HFFc6 (cell line): ENCODE measurements at places on chromosomes 2 and 18. TPM values are rescaled to one million over a fixed set of nuclear protein-coding genes. Genes with fewer than 3 reads are reported as not detected.
A peak's percentile ranks its signal among the peaks of the same experiment; 100 is the strongest.

GRCh38 chr2:101442667-101443061 lies 32.2 kb downstream of the RFX8 start:
- peaks cover 30% of the 10 kb centered on the region for H3K36me3 ChIP-seq
- peak overlapping the region; percentile 92 for H3K27ac ChIP-seq
- peak; percentile 14 for DNase-seq
- no peaks in the 10 kb centered on the region for H3K27me3 ChIP-seq

DNA sequence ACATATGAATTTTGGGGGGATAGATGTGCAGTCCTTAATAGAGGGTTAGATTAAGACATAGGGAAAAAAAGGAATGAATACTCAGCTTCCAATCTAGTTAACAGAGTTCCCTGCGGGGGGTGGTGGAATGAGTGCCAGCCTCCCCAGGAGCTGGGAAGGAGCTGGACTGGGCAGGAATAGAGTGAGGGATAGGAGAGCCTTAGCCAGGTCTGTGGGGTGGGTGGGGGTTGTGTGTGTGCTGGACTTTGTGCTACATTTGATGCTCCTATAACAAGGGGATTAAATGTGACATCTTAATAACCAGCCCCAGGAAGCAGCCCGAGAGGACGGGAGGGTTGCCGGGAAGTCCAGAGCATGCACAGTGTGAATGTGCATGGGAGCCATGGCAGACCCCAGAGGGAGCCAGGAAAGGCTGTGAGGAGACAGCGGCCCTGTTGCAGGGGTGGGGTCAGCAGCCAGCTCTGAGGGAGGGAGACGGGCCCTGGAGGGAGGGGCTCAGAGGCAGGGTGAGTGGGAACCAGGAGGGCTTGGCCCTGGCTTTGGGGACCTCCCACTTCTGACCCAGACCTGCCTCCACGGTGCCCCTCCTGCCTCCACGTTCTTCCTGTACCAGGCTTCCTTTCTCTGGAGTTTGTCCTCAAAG lies 3.6 kb upstream of the MBP start:
- peaks cover 47% of the 10 kb centered on the region for H3K27me3 ChIP-seq
- H3K27ac ChIP-seq, result no peak overlapping the region
- no peaks in the 10 kb centered on the region for H3K36me3 ChIP-seq
- H3K4me3 ChIP-seq, result no peak overlapping the region
- DNase-seq, result no peak
- no peaks in the 10 kb centered on the region for H3K4me1 ChIP-seq

GRCh38 chr2:174383796-174384195 lies 11.7 kb upstream of the SCRN3 start:
- H3K36me3 ChIP-seq, result peaks cover 18% of the 10 kb centered on the region
- H3K27ac ChIP-seq, result no peak overlapping the region
- no peak for DNase-seq
- H3K4me1 ChIP-seq, result no peaks in the 10 kb centered on the region

GRCh38 chr2:109269706-109270504 lies 140.9 kb downstream of the SH3RF3 start:
- no peak overlapping the region for H3K4me3 ChIP-seq
- no peaks in the 10 kb centered on the region for H3K36me3 ChIP-seq
- H3K27me3 ChIP-seq, result peaks cover 11% of the 10 kb centered on the region

DNA sequence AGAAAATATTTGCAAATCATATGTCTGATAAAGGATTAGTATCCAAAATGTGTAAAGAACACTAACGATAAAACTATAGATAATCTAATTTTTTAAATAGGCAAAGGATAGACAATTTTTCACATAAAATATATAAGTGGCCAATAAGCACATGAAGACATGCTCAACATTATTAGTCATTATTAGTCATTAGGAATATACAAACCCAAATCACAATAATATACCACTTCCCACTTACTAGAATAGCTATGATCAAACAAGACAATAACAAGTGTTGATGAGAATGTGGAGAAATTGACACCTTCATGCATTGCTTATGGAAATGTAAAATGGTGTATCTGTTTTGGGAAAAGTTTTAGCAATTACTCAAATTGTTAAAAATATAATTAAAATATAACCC lies 12.6 kb upstream of the MAP2 start:
- DNase-seq, result no peak
- no peaks in the 10 kb centered on the region for H3K36me3 ChIP-seq
- H3K27ac ChIP-seq, result no peak overlapping the region
- H3K4me3 ChIP-seq, result no peak overlapping the region
- H3K27me3 ChIP-seq, result no peaks in the 10 kb centered on the region

- no peak for DNase-seq
- H3K4me1 ChIP-seq, result no peaks in the 10 kb centered on the region
- no peak overlapping the region for H3K4me3 ChIP-seq
- no peaks in the 10 kb centered on the region; the same call in 1 of the 2 replicates for H3K27me3 ChIP-seq
These were observed 104.7 kb downstream of the MYT1L start for GRCh38 chr2:2226326-2226725.

- DNase-seq, result no peak
- H3K27me3 ChIP-seq, result no peaks in the 10 kb centered on the region; the same call in 1 of the 2 replicates
These were observed 470.3 kb downstream of the MBD2 start for GRCh38 chr18:53754154-53754553.

DNA sequence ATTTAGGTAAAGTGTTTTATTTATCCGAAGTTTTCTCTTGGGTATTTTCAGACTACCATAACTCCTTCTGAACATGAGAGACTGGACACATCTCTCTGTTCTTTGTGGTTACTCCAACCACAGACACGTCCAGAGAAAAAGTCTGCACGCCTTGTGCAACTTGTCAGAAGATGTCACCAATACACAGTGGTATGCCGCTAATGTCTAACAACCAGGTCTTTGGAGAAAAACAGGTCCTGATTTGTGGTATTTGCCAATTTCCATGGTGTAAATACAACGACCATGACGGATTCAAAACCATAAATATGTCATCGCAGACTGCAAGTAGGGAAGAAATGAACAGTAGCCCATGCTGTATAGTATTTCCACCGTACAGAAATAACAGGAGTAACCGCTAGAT lies 620.6 kb upstream of the ID2 start:
- no peaks in the 10 kb centered on the region; the same call in 1 of the 2 replicates for H3K4me1 ChIP-seq
- H3K36me3 ChIP-seq, result no peaks in the 10 kb centered on the region
- no peak for DNase-seq
- H3K27ac ChIP-seq, result no peak overlapping the region
- H3K27me3 ChIP-seq, result peaks cover 4% of the 10 kb centered on the region

GRCh38 chr18:2914881-2915240 lies 68.1 kb downstream of the EMILIN2 start:
- peaks cover 4% of the 10 kb centered on the region; the same call in 1 of the 2 replicates for H3K27me3 ChIP-seq
- H3K27ac ChIP-seq, result no peak overlapping the region
- peaks cover 8% of the 10 kb centered on the region; the same call in 1 of the 2 replicates for H3K36me3 ChIP-seq
- DNase-seq, result no peak
- no peaks in the 10 kb centered on the region; the same call in 1 of the 2 replicates for H3K4me1 ChIP-seq

GRCh38 chr2:183148955-183149354 lies 24.7 kb downstream of the NUP35 start:
- H3K36me3 ChIP-seq, result peaks cover 64% of the 10 kb centered on the region
- no peak overlapping the region for H3K4me3 ChIP-seq
- DNase-seq, result no peak
- peaks cover 6% of the 10 kb centered on the region; the same call in 1 of the 2 replicates for H3K4me1 ChIP-seq

DNA sequence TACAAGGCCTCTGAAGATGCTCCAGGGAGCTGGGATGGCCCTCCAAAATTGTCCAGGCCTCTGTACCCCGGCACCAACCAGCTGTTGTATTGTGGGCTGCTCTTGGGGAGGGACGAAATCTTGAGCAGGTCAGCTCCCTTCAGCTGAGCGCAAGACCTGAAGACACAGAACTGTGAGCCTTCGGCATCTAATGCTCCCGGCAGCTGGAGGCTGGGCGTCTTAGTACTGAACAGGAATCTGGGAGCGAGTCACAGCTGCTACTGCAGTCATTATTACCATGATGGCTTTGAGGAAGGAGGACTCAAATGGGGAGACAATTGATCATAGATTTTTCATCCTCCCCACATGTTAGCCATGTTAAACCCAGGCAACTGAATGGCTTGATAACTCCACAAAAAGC lies 83.0 kb upstream of the LTBP1 start:
- DNase-seq, result no peak
- peaks cover 3% of the 10 kb centered on the region for H3K27me3 ChIP-seq
- H3K4me1 ChIP-seq, result peaks cover 45% of the 10 kb centered on the region
- H3K27ac ChIP-seq, result peak overlapping the region; percentile 98
- no peaks in the 10 kb centered on the region for H3K36me3 ChIP-seq

GRCh38 chr2:127165539-127165935 lies 54.6 kb downstream of the CYP27C1 start:
- H3K4me1 ChIP-seq, result no peaks in the 10 kb centered on the region; the same call in 1 of the 2 replicates
- H3K4me3 ChIP-seq, result no peak overlapping the region
- H3K36me3 ChIP-seq, result no peaks in the 10 kb centered on the region
- peaks cover 6% of the 10 kb centered on the region for H3K27me3 ChIP-seq

DNA sequence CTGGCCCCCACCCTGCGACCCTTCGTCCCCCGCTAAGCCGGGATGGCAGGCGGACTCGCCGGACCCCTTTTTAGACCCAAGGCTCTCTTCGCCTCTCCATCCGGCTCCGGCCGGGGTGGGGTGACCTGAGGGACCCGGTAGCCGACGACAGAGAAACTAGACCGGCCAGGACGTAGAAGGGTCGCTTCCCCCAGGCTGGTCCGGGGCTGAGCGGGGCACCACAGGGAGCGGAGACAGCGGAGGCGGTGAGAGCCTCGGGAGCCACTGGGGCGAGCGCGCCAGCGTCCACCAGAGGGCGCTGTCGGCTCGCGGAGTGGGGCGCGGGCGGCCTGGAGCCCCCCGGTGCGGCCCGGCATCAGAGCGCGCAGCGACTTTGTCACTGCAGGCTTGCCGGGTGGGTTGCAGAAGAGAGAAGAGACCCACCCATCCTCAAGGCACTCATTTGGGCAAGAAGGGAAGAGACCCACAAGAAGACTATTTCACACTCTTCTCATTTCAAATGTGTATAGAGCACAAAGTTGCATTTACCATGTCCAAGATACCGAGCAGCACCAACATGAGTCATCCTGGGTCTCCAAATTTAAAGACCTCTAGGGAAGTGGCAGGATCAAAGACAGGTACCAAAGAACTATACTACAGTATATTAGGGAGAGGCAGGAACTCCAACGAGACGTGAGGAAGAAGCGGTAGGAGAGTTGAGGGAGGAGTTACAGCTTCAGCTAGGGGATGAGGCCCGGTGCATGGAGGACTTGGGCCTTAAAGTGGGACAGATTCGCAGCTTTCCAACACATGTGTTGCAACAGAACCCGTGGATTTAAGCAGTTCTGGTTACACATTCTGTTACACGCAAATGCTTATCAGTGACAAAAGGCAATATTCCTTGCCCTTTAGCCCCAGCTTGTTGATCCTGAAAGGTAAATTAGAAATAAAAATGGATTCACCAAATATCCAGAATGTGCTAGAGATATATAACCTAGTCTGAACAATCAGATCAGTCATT lies 7.6 kb upstream of the PRKCE start:
- DNase-seq, result no peak
- peaks cover 15% of the 10 kb centered on the region for H3K4me1 ChIP-seq
- peaks cover 13% of the 10 kb centered on the region for H3K27me3 ChIP-seq
- H3K27ac ChIP-seq, result peak overlapping the region; percentile 9; the same call in 1 of the 2 replicates
- no peaks in the 10 kb centered on the region for H3K36me3 ChIP-seq
- peak overlapping the region; percentile 85 for H3K4me3 ChIP-seq

DNA sequence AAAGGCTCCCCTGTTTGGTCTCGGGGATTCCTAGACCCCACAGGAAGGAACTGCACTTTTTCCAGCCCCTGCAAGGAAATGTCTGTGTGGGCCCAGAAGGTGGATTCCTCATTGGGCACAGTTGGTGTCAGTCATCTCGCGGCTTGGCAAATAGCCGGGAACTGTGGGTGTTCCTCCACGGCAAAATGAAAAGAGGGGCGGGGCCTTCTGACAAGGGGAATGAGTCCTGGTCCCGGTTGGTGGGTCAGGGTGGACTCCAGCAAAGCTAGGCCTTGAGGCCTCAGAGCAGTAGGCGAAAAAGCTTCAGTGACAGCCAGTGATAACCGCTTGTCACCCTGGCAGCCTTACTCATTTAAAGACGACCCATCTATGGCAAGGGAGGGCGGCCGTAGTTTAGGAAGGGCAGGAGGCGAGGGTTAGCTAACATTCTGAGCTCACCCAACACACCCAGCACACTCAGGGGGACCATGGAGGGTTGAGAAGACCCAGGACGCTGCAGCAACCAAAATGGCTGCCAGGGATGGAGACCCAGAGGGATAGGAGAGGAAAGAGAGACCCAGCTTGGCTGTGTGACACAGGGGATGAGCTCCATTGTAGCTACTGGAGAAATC lies 16.5 kb downstream of the SLC4A3 start:
- H3K27me3 ChIP-seq, result peaks cover 5% of the 10 kb centered on the region
- H3K4me3 ChIP-seq, result no peak overlapping the region
- peaks cover 47% of the 10 kb centered on the region for H3K4me1 ChIP-seq
- DNase-seq, result no peak
- H3K36me3 ChIP-seq, result no peaks in the 10 kb centered on the region; the same call in 1 of the 2 replicates

GRCh38 chr2:151051574-151052220 lies 210.0 kb downstream of the RBM43 start:
- no peak overlapping the region for H3K27ac ChIP-seq
- no peaks in the 10 kb centered on the region; the same call in 1 of the 2 replicates for H3K27me3 ChIP-seq
- H3K4me1 ChIP-seq, result peaks cover 54% of the 10 kb centered on the region
- H3K4me3 ChIP-seq, result no peak overlapping the region

DNA sequence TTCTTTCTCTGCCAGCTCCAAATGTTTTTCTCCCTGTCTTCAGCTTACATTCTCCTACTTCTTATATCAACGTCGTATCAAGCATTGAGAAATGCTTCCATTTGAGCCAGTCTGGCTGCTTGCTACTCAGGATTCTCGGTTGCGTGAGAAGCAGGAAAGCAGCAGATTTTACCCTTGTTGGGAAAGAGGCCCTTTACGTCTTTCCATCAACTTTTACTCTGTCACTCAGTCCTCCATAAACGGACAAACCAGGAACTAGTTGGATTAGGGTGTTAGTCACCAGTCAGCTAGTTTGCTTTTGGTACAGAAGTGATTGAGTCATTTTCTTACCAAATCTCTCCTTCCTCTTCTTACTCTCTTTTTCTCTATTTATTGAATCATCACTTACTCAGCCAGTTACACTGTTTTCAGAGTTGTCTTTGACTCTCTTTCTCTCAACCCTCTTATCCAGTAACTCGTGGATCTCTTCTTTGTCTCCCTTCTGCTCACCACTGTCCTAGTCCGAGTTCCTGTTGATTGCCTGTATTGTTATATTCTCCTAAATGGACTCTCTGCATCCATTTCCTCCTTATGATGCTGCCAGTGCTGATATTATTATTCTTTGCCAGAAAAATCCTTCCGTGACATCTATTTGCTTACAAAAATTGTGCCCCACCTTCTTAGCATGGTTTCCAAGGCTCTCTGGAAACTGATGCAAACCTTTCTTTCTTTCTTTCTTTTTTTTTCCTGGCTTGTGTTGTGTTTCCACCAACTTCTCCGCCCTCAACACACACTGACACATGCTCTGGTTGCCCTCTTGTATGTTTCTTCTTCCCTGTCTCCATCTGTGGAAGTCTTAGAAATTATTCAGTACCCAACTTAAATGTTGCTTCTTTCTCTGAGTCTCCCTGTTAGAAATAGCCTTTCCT lies 61.5 kb downstream of the VRK2 start:
- H3K4me3 ChIP-seq, result peak overlapping the region; percentile 84
- DNase-seq, result peak; percentile 91
- H3K27ac ChIP-seq, result peak overlapping the region; percentile 97
- H3K4me1 ChIP-seq, result peaks cover 58% of the 10 kb centered on the region
- H3K36me3 ChIP-seq, result peaks cover 14% of the 10 kb centered on the region

Gene SLC14A1
- total RNA-seq, result 0.51 to 1.3 TPM (median 0.52 TPM) in 3 replicates

Gene ASB18
- not detected in 3 replicates for total RNA-seq

Gene RBM44
- total RNA-seq, result 0.05 to 0.09 TPM in 2 of 3 replicates, not detected in the other

Gene NAT8
- total RNA-seq, result not detected in 3 replicates

Gene CYTIP
- total RNA-seq, result not detected in 3 replicates

Gene PAX8
- total RNA-seq, result 0.87 to 4.8 TPM (median 1.8 TPM) in 3 replicates

Gene KCNJ3
- not detected in 3 replicates for total RNA-seq

Gene MYOM1
- total RNA-seq, result 0.21 TPM in 1 of 3 replicates, not detected in the others

Gene VWC2L
- not detected in 3 replicates for total RNA-seq

Gene TRABD2A
- 13.8 to 46.2 TPM (median 18.1 TPM) in 3 replicates for total RNA-seq

Gene MSTN
- not detected in 3 replicates for total RNA-seq

Gene HIBCH
- 17.1 to 19.4 TPM (median 17.8 TPM) in 3 replicates for total RNA-seq
